Activated CD8-positive, alpha-beta memory T cell treated with anti-CD3 and anti-CD28 coated beads for 1 hour (primary cell): ENCODE measurements at places on chromosomes 7 and 10.

- no peak for DNase-seq
Observed at GRCh38 chr10:34213193-34213804, 601.8 kb downstream of the PARD3 start.

DNA sequence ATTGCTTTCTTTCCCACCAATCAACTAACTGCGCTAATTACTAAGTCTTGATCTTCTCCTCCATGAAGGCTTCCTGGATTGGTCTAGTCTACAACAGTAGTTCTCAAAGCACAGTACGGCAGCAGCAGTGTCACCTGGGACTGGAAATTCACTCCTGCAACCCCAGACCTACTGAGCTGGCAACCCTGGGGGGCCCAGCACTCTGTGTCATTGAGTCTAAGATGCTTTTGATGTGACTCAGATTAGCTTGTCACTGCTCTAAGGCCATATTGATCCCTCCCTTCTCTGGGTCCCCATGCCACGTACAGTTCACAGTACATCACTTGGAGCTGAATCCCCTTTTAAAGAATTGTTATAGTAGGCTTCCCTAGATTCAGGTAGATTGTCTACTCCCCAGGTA is 65.7 kb upstream of the KMT2C start:
- DNase-seq, result no peak

- DNase-seq, result no peak
Observed at GRCh38 chr10:100970076-100970913, 991 bp downstream of the SEMA4G start.

GRCh38 chr10:95314192-95314918 is 23.6 kb upstream of the PDLIM1 start:
- no peak for DNase-seq

DNA sequence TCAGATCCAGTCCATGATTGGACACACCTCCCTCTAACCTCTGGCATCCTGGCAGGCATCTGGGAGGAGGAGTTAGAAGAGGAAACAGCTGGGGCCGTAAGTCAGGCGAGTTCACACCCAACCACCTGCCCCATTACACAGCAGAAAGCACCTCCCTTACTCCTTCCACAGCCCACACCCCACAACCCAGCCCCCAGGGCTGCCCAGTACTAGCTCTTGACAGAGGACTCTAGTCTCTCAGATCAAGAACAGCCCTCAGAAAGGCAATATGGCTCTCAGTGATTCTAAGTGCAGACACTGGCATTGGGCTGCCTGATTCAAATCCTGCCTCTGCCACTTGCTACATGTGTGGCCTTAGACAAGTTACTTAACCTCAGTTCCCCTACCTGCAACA is 34.1 kb downstream of the KCNMA1 start:
- DNase-seq, result no peak

DNA sequence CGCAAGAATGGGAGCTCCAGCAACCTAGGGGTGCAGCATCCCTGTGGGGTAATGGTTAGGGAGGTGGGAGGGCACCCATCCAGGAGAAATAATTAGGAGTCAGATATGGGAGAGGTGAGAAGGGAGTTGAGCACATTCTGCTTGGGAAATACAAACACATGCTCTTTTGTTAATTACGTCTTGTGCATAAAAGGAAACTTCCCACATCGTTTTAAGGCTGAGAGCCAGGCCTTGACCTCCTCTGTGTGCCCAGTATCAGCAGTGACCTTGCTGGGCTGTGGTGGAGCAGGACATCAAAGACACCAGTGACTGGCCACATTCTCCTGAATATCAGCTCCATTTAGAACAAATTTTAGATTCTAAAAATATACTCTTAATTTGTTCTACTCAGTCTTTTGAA is 22.6 kb downstream of the AKR1C4 start:
- no peak for DNase-seq

GRCh38 chr10:13296476-13296875 is 3.4 kb downstream of the PHYH start:
- DNase-seq, result no peak

DNA sequence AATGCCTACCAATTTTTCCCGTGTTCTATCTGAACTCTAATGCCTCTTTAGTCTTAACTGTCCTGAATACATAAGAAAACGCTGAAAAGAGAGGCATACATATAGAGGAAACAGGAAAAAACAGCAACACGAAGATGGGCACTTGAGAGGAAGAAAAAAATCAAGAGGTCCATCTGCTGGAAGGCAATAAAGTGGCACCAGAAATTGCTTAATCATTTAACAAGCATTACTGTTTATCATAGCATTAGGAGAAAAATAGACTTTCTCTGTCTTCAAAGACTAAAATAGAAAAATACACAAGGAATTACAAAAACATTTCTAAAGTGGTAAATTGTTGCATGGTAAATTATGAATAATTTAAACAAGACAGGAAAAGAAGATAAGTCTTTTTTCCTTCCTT is 35.0 kb downstream of the NSUN6 start:
- no peak for DNase-seq

DNA sequence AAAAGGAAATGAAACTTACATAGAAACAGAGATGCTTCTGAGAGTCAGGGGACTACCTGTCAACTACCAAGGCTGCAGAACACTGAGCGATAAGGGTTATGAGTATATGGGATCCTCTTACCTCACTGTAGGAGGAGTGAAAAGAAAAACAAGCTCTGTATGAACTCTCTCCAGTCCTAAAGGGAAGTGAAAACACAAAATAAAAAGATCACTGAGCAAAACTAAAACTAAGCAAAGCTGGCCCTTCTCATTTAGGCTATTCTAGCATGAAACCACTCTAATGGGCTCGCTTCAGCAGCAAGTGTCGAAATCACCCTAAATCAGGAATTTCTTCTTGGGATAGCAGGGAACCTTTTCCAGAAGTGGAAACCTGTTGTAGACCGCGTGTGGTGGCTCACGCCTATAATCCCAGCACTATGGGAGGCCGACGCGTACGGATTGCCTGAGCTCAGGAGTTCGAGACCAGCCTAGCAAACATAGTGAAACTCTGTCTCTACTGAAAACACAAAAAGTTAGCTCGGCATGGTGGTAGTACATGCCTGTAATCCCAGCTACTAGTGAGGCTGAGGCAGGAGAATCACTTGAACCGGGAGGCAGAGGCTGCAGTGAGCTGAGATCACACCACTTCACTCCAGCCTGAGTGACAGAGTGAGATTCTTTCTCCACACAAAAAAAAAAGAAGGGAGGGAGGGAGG is 27.0 kb downstream of the DCLRE1C start:
- no peak for DNase-seq

GRCh38 chr10:69972981-69973397 is 79.7 kb upstream of the MACROH2A2 start:
- DNase-seq, result no peak
